Endothelial cell (in vitro differentiated cells): ENCODE measurements at places on chromosomes 3 and 15. TPM values are rescaled to one million over a fixed set of nuclear protein-coding genes. Genes with fewer than 3 reads are reported as not detected.

DNA sequence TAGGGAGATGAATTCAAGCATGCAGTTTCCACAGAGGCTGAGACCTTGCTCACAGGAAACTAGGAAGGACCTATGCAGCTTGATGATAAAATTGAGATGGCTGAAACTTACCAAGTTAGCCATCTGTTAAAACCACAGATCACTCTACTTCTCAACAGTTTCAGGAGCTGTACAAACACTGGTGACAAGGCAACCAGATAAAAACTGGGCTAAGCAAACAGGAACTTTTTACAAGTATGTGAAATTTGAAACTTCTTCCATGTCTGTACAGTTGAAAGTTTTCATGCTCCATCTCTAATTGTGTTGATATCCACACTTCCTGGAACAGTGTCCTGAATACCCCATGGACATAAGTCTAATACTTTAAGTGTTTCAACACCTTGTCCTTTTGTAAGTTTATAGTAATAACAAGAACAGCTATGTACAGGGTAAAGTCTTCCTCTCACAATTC is 78.2 kb downstream of the FAIM start:
- no peak for DNase-seq

GRCh38 chr15:77064063-77064462 is 6.8 kb downstream of the TSPAN3 start:
- DNase-seq = no peak

DNA sequence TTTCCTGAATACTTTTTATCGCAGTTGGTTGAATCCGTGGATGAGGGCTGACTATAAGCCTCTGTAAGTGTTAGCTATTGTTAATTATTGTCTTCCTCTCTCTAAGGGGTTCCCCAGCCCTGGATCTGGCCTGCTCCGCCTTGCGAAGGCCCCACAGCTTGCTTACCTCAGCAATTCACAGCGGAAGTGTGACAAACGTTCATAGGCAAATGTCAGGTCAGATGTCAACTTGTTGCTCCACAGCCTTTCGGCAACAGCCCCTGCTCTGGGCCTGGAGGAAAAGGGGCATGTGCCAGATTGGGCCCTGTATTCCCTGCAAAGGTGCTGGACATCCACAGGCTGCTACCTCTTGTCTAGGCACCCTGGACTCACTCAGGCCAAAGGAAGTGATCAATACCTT is 25.3 kb upstream of the CELF6 start:
- no peak for DNase-seq

Gene SH2D7
- total RNA-seq = not detected

DNA sequence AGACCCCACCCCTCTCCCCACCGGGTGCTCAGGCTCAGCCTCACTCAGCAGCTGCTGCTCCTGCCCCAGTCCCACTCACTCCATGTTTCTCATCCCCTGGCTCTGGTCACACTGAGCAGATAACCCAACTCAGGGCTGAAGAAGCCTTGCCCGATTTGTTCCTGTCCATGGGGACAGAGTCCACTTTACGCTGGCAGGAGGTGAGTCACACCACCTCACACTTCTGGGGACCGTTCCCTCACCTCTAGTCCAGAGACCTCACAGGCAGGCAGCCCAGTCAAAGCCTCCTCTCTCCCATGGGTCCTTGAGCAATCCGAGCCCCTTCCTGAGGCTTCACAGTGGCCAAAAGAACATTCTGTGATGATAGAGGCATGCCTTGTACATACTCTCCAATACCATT is 1.4 kb downstream of the CIDEC start:
- no peak for DNase-seq

Gene ST3GAL6
- total RNA-seq = 6.5 TPM

DNA sequence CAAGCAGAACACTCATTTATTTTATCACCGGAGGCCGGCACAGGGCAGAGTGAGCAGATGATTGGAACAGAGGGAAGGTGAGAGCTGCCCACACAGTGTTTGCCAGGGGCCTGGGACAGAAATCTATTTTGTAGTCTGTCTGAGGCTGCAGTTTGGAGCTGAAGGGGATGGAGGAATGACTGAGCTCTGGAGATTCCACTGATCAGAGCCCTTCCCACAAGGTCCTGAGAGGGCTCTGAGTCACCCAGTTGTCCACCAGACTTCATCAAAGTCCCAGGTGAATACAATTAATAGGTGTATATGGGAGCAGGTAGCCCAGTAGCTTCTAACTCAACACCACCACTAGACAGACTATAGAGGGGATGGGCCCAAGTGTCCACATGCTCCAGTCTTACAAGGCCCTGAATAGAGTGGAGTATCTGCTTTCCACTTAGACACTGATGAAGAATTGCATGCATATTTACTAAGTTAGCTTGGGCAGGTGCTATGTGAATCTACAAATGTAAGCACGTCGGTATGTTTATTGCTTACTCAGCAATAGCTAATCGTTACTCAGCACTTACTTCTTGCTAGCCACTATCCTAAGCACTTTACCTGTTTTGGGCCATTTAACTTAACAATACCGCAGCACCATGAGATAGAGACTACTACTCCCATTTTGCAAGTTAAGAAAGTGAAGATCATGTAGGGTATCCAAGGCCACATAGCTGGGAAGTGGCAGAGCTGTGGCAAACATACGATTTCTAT is 2.7 kb upstream of the STARD5 start:
- DNase-seq = no peak

GRCh38 chr15:64026591-64026990 is 19.7 kb downstream of the DAPK2 start:
- DNase-seq = no peak

- no peak for DNase-seq
Observed at GRCh38 chr3:15439476-15439875, 12.1 kb downstream of the EAF1 start.

Gene GPR160
- total RNA-seq = 14.6 TPM

DNA sequence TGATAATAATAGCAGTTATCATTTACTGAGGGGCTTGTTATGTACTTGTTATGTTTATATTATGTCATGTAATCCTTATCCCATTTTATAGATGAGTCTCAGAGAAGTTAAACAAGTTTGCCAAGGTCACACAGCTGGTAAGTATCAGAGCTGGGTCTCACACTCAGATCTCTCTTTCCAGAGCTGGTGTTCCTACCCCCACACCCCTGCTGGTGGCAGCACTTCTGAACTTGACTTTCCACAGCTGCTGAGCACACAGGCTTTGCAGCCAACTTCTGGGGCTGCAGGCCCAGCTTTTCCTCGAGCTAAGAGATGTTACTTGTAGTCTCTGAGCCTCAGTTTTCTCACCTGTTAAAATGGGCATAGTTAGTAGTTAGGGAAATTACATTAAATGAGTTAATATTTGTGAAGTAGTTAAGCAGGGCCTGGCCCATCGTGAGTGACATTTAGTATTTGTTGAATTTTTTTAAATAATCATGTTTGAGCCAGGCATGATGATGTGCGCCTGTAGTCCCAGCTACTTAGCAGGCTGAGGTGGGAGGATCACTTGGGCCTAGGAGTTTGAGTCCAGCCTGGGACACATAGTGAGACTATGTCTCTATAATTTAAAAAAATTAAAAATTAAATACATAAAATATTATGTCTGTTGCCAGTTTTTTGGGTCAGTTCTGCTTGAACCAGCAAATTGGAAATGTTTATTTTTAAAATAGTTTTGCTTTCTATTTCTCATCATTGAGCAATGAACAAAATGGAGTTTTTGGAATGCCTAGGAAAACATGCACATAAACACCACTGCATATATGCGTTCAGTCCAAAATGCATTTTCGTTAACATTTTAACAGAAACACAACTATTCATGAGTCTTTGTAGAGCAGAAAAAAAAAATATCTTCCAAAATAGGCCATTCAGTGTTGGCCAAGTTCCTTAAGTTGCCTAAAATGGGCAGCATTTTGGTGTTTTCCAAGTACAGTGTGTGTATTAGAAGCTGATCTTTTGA is 87.3 kb downstream of the SMAD6 start:
- no peak for DNase-seq

DNA sequence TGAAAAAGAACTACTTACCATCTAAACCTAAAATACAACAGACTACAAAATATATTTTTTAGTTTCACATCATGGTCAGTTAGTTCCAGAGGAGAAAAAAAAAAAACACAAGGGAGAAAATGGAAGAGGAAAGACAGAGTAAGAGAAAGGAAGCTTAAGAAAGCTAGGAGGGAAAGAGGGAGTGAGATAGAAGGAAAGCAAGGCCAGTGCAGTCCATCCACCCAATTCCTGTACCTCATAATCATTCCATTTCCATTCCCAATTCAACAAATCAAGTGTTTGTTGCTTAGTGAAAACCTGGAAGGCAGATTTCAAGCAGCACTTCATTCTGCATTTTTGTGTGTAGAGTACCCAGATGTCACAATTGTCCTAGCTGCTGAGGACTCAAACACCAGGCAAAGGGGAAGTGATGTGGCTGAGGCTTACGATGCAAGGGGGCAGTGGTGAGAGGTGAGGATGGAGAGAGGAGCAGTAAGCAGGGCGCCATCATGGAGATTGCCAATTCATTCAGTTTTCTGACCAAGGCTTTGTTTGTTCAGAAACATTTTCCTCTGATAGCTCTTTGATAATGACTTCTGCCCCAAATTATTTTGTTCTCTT is 83.6 kb upstream of the GSK3B start:
- no peak for DNase-seq

DNA sequence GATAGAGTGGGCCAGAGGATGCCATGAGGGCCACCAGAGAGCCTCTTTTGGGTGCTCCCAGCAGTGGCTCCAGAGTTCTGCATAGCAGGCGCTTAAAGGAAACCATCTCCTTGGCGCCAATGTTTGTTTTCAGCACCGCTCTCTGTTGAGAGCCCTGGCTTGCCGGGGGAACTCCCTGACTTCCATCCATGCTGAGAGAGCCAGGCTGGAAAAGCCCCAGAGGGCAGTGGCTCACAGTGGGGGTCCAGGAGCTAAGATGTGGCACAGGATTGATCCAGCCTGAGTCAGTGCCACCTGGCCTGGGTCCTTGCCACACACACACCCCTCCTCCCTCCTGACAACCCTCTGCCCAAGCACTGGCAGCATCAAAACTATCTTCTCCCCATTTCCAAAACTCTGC is 50.4 kb upstream of the HACD2 start:
- DNase-seq = no peak

Gene PLA2G4E
- total RNA-seq = not detected

- DNase-seq = no peak
Observed at GRCh38 chr3:120425572-120426250, 25.1 kb downstream of the FSTL1 start.

Gene CATSPER2
- 1.9 TPM for total RNA-seq

Gene GP9
- total RNA-seq = 1.5 TPM
